ENCODE measurements at places on chromosomes 11 and 22. TPM values are rescaled to one million over a fixed set of nuclear protein-coding genes. Genes with fewer than 3 reads are reported as not detected.
A peak's percentile ranks its signal among the peaks of the same experiment; 100 is the strongest.

DNA sequence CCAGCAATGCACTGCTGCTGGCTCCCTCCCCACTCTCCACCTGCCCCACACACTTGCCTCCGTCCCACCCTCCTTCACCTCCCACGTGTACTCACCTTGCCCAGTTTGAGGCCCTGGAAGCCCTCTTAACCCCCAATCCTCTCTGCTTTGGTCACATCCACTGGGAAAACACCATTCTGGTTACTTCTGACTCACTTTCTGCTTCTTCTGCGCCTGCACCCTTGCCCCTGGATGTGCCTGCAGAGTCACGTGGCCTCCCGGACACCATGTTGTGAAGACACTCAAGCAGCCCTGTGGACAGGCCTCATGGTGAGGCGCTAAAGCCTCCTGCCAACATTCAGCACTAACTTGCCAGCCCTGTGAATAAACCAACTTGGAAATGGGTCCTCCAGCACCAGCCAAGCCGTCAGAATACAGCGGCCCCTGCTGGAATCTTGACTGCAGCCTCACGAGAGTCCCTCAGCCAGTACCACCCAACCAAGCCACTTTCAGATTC is 2.6 kb upstream of the NAALADL1 start:
- no peak for DNase-seq

- no peak for DNase-seq
These were observed 26.6 kb upstream of the CPT1A start for GRCh38 chr11:68868221-68868835.

GRCh38 chr11:123580557-123581275 is 73.7 kb downstream of the SCN3B start:
- peak; percentile 77 for DNase-seq

DNA sequence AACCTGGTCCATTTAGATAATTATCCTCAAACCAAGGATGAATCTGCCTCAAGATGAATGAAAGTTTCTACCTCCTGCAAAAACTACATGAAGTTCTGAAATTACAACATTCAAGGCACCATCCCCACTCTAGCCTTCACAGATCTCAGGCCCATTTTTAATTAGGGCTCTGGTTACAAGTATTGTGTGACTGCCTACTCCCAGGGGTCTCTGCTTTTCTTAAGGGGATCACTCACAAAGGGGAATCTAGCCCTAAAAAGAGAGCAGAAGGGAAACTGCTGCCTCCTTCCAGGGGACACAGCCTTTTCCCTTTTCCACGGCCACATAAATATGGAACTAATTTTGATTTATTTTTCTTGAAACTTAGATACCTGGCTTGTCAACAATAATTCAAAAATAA is 17.4 kb upstream of the TMEM135 start:
- DNase-seq: no peak

- no peak for DNase-seq
These were observed 83.3 kb downstream of the SGSM3 start for GRCh38 chr22:40453671-40454070.

The IL10RA gene
- 202 TPM for total RNA-seq

The CRYBB3 gene
- total RNA-seq: not detected

The OR2D2 gene
- total RNA-seq: not detected

The CHRNA10 gene
- total RNA-seq: 2.6 TPM

The MUC6 gene
- not detected for total RNA-seq
